ENCODE measurements at places on chromosomes 5 and 9.

GRCh38 chr9:19375538-19375937 is 4.5 kb downstream of the RPS6 start:
- DNase-seq, result no peak

DNA sequence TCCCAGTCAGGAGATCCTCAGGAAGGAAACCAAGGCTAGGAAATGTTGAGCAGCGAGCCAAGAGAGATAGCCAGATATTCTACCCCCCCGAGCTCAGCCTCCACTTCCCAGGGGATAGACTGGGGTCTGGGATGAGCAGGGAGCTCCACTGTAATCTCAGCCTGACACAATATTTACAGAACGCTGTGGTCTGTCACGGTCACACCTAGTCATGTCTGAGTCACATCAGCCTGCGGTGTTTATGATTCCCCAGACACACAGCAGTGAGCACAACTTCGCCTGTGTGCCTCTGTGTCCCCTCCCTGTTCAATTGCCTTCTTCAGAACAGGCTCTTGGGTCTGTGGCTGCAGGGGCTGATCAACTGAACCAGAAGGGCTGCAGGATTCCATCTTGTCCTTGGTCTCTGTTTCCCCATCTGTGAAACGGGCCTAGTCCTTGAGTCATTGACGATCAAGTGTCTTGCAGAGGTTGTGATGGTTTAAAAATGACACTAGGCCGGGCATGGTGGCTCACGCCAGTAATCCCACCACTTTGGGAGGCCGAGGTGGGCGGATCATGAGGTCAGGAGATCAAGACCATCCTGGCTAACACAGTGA is 8.6 kb upstream of the PRRX2 start:
- DNase-seq, result no peak

- DNase-seq, result no peak
Measured at GRCh38 chr5:109792613-109793012, 102.9 kb downstream of the MAN2A1 start.

DNA sequence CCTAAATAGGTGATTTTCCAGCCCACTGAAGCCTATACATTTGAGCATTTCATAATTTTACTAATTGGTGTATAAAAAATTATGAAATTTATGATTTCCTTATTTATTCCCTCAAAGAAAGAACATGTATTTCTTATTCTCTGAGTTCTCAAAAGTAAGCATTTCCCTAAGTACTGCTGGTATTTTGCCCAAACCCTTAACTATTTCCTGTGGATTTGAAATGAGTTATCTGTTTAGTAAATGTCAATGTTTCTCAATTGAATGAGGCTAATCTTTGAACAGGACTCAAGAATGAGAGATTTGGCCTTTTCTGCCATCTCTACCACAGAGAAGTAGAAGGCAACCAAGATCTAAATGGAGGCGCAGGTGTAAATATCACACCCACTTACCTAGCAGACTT is 751.7 kb downstream of the TLE1 start:
- DNase-seq, result no peak

DNA sequence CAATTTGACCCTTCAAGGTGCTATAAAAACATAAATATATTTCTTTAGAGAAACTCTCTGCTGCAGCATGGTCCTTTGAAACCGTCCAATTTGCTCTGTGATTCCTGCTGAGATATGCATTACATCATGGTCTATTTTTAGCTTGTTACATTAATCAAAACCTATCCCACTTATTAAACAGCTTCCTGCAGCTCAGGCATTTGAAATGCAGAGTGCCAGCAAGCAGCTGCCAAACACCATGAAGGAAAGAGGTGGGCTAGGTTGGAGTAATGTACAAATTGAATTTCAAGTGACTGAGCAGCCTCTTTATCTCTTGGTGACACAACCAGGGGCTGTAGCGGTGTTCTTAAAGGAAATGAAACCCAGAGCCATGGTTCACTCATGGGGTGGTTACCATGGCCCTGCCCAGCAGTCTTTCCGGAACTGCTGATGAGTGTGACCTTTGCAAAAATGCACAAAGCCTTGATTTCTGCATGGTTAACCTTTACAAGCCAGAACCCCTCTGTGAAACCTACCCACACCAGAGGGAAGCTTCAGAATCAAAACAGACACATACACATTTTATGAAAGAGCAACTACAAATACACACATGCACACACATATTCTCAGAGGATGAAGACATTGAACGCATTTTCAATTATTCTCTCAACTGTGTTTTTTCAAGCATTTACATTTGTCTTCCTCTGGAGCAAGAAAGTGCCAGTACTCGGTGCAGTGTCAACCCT is 155.8 kb upstream of the ZNF608 start:
- no peak for DNase-seq

DNA sequence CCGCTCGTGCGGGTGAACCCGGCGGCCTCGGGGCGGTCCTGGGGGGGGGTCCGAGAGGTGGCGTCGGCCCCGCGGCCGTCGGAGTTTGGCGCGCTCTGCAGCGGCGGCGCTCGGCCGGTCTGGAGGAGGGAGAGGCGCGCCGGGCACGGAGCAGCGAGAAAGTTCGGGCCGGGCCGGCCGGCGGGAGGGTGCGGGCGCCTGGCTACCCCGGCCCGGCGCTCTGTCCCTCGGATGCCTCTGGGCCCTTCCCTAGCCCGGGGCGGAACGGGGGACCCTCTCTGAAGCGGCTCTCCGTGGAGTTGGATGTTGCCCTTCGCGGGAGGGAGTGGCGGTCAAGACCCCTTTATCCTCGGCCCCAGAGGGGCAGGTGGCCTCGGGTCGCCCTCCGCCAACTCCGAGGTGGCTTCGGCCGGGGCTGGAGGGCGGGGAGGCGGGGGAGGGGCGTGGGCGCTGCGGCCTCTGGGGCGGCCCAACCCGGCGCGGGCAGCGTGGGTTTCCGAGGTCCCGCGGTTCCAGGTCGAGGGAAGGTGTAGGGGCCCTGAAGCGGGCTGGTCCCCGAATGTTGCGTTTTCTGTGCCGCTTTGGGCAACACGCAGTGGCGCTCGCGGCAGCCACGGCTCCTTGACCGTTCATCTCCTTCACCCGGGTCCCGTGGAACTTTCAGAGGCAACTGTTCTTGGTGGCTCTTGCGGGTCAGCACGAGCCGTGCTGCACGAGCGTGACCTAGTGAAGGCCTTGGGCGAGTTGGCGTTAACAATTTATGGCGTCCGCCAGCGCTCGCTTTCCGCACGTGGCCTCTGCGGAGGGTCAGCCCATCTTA is 290.5 kb downstream of the DOCK8 start:
- no peak for DNase-seq

- DNase-seq, result no peak
Measured at GRCh38 chr9:20054734-20055133, 265.9 kb upstream of the SLC24A2 start.
